CD4-positive, alpha-beta memory T cell (primary cell): ENCODE measurements at places on chromosomes 4 and X. TPM values are rescaled to one million over a fixed set of nuclear protein-coding genes. Genes with fewer than 3 reads are reported as not detected.

The C4orf51 gene
- not detected for total RNA-seq

The POLA1 gene
- total RNA-seq: 8.7 TPM

- no peak overlapping the region for H3K4me3 ChIP-seq
- no peak for DNase-seq
- H3K27ac ChIP-seq: no peak overlapping the region
- no peaks in the 10 kb centered on the region for H3K4me1 ChIP-seq
- H3K36me3 ChIP-seq: no peaks in the 10 kb centered on the region
- no peaks in the 10 kb centered on the region for H3K27me3 ChIP-seq
Observed at GRCh38 chr4:145920205-145920604, 18.4 kb downstream of the ZNF827 start.

The MND1 gene
- not detected for total RNA-seq

- no peaks in the 10 kb centered on the region for H3K4me1 ChIP-seq
- H3K27me3 ChIP-seq: no peaks in the 10 kb centered on the region
- no peak overlapping the region for H3K27ac ChIP-seq
- DNase-seq: no peak
Observed at GRCh38 chr4:24598025-24598424, 13.7 kb upstream of the DHX15 start.

DNA sequence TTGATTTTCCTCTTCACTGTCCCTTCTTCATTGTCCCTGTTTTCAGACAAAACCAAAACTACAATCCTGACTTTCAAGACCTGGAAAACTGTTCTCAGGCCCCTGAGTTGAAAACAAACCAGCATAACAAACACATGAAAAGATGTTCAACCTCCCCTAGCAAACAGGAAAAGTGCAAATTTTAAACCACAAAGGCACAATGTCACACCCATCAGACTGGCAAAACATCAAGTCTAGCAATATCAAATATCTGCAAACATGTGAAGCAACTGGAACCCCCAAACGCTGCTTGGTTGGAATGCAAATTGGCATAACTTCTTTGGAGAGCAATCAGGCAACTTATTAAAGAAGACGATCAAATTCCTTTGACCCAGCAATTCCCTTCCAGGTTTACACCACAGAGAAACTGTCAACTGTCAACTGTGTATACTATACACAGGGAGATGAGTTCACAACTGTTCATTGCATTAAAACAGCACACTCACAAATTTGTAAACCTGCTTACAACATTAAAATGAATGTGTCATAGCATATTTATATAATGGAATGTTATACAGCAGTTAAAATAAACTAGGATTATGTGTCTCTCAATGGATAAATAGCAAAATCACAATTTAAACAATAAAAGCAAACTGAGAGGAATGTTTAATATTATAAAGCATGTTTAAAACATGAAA is 7.0 kb downstream of the USP46 start:
- no peak overlapping the region for H3K4me3 ChIP-seq
- no peak overlapping the region for H3K27ac ChIP-seq
- H3K27me3 ChIP-seq: no peaks in the 10 kb centered on the region
- peaks cover 36% of the 10 kb centered on the region for H3K4me1 ChIP-seq

The TSPAN7 gene
- not detected for total RNA-seq

The GAGE12J gene
- not detected for total RNA-seq

DNA sequence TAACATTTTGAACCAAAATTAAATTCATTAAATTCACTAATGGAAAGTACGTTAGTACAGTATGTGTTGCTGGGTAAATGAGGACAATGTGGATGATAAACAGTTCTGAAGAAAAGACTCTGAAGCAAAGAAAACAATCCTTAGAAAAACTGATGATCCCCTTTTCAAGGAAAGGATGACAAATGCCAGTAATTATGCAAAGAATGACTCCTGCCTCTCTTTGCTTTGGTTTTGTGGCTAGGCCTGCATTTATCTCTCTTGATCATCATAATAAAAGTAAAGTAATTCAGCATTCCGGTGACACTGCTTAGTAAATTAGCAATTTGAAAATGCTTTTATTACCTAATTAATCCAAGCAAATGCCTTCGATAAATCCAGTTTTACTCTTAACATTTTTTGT is 652.2 kb upstream of the DIPK2B start:
- no peak overlapping the region for H3K27ac ChIP-seq
- peaks cover 3% of the 10 kb centered on the region for H3K4me1 ChIP-seq
- H3K4me3 ChIP-seq: no peak overlapping the region
- H3K27me3 ChIP-seq: no peaks in the 10 kb centered on the region
- no peak for DNase-seq

- H3K4me1 ChIP-seq: no peaks in the 10 kb centered on the region
- no peak overlapping the region for H3K4me3 ChIP-seq
- H3K27me3 ChIP-seq: no peaks in the 10 kb centered on the region
- H3K36me3 ChIP-seq: no peaks in the 10 kb centered on the region
- H3K27ac ChIP-seq: no peak overlapping the region
- no peak for DNase-seq
Observed at GRCh38 chr4:144714166-144714565, 68.2 kb downstream of the HHIP start.

- H3K4me1 ChIP-seq: no peaks in the 10 kb centered on the region
- H3K36me3 ChIP-seq: no peaks in the 10 kb centered on the region
- no peak overlapping the region for H3K4me3 ChIP-seq
- H3K27ac ChIP-seq: no peak overlapping the region
- no peaks in the 10 kb centered on the region for H3K27me3 ChIP-seq
- no peak for DNase-seq
Observed at GRCh38 chr4:7596918-7597606, 162.3 kb upstream of the PSAPL1 start.

GRCh38 chr4:40502220-40502619 is 127.4 kb downstream of the RBM47 start:
- no peaks in the 10 kb centered on the region for H3K27me3 ChIP-seq
- H3K4me1 ChIP-seq: no peaks in the 10 kb centered on the region
- H3K36me3 ChIP-seq: no peaks in the 10 kb centered on the region
- H3K27ac ChIP-seq: no peak overlapping the region
- DNase-seq: no peak
- H3K4me3 ChIP-seq: no peak overlapping the region

DNA sequence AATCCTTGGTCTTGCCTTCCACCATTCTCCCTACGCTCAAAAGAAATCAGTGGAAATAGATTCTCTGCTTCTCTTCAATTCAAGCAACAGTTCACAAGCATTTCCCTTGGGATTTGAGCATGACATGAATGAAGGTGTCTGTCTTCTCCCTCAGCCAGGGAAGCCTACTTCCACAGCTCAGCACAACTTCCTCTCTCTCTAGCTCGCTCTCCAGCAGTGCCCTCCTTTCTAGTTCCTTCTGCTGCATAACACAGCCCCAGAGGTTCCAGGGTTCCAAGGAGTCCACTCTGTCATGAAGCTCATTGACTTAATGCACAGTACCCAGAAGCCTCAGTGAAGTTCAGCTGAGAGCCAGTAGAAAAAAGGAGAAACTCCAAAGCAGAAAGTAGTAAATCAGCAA is 81.3 kb downstream of the PLS3 start:
- H3K4me1 ChIP-seq: no peaks in the 10 kb centered on the region
- H3K27ac ChIP-seq: no peak overlapping the region
- DNase-seq: no peak
- no peaks in the 10 kb centered on the region for H3K36me3 ChIP-seq
- H3K27me3 ChIP-seq: no peaks in the 10 kb centered on the region
- no peak overlapping the region for H3K4me3 ChIP-seq

The STATH gene
- total RNA-seq: not detected

- H3K4me1 ChIP-seq: no peaks in the 10 kb centered on the region
- no peak overlapping the region for H3K4me3 ChIP-seq
- H3K36me3 ChIP-seq: no peaks in the 10 kb centered on the region
- DNase-seq: no peak
- H3K27ac ChIP-seq: no peak overlapping the region
Observed at GRCh38 chrX:19876962-19877361, 10.4 kb downstream of the SH3KBP1 start.

DNA sequence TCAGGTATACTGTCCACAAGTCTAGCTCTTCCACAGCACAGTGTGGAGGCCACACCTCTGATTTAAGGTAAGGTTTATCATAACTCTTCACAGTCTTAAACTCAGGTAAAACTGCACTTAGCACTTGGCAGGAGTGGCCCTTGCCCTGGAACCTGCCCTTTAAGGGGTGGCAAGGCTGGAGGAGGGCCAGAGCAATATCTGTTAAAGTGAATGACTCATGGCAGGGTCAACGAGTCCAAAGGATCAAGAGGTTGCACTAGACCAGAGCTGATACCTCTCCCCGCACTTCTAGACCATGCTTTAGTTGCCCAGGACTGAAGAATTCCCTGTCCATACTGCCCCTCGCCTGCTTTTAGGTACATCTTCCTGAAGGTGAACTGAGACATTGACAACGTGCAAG is 14.7 kb upstream of the GPR50 start:
- H3K36me3 ChIP-seq: no peaks in the 10 kb centered on the region
- no peak for DNase-seq
- no peak overlapping the region for H3K27ac ChIP-seq
- no peaks in the 10 kb centered on the region for H3K4me1 ChIP-seq
- no peaks in the 10 kb centered on the region for H3K27me3 ChIP-seq
- H3K4me3 ChIP-seq: no peak overlapping the region

The HSFX3 gene
- not detected for total RNA-seq

The LRAT gene
- not detected for total RNA-seq

The HMX1 gene
- not detected for total RNA-seq

- DNase-seq: no peak
- no peak overlapping the region for H3K27ac ChIP-seq
- no peak overlapping the region for H3K4me3 ChIP-seq
Observed at GRCh38 chr4:23741681-23742191, 148.1 kb downstream of the PPARGC1A start.

- H3K4me3 ChIP-seq: no peak overlapping the region
- no peaks in the 10 kb centered on the region for H3K27me3 ChIP-seq
- no peak overlapping the region for H3K27ac ChIP-seq
- no peak for DNase-seq
Observed at GRCh38 chr4:153258750-153259149, 54.5 kb downstream of the TRIM2 start.

- H3K36me3 ChIP-seq: no peaks in the 10 kb centered on the region
- H3K4me1 ChIP-seq: no peaks in the 10 kb centered on the region
- DNase-seq: no peak
- H3K27me3 ChIP-seq: no peaks in the 10 kb centered on the region
- no peak overlapping the region for H3K4me3 ChIP-seq
- H3K27ac ChIP-seq: no peak overlapping the region
Observed at GRCh38 chrX:44698357-44698756, 145.5 kb upstream of the DUSP21 start.

DNA sequence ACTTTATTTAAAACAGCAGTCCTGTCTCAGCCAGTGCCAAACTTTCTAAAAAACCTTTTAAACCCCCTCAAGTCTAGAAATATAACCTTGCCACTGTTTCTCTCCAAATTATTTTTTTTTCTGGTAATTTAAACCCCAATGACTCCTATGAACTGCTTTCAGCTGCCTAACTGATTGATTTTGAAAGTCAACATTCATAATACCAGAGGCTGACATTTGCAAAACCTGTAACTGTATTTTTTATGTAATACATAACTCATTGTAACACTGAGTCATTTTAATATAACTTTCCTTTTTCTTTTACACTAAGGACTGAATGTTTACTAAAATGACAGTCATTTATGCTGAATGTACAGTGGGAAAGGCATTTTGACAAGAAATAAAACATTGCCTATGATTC is 19.1 kb upstream of the EGFL6 start:
- no peak for DNase-seq
- H3K27me3 ChIP-seq: no peaks in the 10 kb centered on the region
- no peaks in the 10 kb centered on the region for H3K4me1 ChIP-seq
- no peak overlapping the region for H3K4me3 ChIP-seq
- no peak overlapping the region for H3K27ac ChIP-seq

DNA sequence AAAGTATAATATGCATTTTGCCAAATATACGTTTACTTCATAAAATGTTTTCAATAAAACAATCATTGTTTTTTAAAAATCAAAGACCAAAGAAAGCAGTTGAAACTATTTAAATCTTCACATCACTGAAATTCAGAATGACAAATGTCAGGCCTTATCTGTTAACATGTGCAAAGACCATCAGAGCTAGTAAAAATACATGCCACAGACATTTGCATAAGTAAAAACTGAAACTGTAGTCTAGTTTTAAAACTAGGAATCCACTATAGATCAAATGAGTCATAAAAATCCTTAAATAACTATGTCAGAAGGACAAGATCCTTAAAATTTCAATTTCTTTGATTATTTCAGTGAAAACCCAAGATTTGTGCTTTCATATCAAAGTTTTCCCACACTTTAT is 24.8 kb downstream of the KLHL15 start:
- no peak overlapping the region for H3K4me3 ChIP-seq
- no peaks in the 10 kb centered on the region for H3K4me1 ChIP-seq

The C4orf54 gene
- not detected for total RNA-seq

DNA sequence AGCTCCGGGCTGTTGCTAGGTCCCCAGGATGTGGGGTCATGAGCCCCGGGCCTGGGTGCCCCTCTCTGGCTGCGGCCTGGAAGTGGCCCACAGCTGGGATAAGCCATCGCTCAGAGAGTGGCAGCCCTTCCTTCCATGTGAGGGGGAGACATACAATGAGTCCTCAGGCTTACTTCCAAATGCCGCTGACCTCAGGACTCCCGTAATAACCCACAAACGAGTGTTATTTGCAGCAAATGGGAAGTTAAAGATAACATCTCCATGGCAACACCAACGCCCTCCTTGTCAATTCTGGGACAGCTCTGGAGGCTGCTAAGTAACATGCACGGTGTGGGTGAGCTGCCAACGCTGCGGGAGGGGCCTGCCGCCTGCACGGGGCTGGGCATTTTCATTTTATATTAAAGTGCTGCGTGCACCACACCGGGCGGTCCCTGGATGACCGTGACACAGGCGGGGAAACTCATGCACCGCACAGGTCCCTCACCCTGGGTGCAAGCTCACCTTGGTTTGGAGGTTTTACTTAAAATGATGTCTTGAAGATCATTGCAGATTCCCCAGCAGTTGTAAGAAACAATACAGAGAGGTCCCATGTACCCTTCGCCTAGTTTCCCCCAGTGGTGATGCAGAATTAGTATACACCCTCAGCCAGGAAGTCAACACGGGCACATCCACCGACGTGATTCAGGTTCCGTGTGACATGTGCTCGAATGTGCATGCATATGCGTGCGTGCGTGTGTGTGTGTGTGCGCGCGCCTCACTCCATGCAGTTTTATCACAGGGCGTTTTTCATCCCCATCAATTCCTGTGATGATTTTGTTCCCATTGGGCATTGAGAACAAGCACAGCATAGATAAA is 79.4 kb downstream of the ABLIM2 start:
- H3K27me3 ChIP-seq: no peaks in the 10 kb centered on the region
- H3K4me1 ChIP-seq: no peaks in the 10 kb centered on the region
- no peak for DNase-seq
- H3K27ac ChIP-seq: no peak overlapping the region
- no peaks in the 10 kb centered on the region for H3K36me3 ChIP-seq
- H3K4me3 ChIP-seq: no peak overlapping the region

DNA sequence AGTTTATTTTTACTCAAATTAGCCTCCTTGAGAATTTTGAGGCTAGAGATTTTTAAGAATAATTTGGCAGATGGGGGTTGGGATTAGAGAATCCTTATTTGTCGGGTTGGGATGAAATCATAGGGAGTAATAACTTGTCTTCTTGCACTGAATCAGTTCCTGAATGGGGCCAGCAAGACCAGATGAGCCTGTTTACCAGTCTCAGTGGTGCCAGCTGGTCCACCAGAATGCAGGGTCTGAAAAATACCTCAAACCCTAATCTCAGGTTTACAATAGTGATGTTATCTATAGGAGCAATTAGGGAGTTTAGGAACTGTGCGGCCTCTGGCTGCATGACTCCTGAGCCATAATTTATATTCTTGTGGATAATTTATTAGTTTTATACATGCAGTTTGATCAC is 705.9 kb upstream of the AGA start:
- no peak overlapping the region for H3K4me3 ChIP-seq
- no peaks in the 10 kb centered on the region for H3K27me3 ChIP-seq
- no peak for DNase-seq
- no peaks in the 10 kb centered on the region for H3K4me1 ChIP-seq
- no peak overlapping the region for H3K27ac ChIP-seq
